ENCODE measurements at places on chromosomes 1 and 21. TPM values are rescaled to one million over a fixed set of nuclear protein-coding genes. Genes with fewer than 3 reads are reported as not detected.

The PRRX1 gene
- polyA plus RNA-seq: 170 TPM

The PROK1 gene
- polyA plus RNA-seq: not detected

GRCh38 chr1:42533101-42533863, 70.2 kb downstream of the CCDC30 start:
- DNase-seq: no peak

The RHD gene
- polyA plus RNA-seq: 0.58 TPM

- DNase-seq: no peak
Measured at GRCh38 chr1:192709544-192709943, 73.6 kb downstream of the RGS13 start.

DNA sequence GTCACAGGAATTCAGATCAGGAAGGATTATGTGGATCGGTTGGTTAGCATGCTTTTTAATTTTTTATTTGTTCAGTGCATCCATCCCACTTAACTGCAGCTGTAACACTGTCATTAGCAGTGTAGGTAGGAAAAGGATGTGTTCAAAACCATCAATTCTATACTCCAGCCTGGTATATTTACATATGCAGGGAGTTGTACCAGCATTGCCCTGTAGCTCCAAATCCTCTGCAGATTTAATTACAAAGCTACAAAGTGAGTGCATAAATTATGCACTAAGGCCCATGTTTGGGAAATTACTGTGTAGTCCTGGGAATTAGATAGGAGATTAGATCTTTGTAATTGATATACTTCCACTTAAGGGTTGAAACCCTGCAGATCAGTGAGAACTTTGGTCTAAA, 15.9 kb upstream of the OSBPL9 start:
- no peak for DNase-seq

GRCh38 chr1:9665193-9665592, 13.7 kb downstream of the PIK3CD start:
- DNase-seq: no peak

DNA sequence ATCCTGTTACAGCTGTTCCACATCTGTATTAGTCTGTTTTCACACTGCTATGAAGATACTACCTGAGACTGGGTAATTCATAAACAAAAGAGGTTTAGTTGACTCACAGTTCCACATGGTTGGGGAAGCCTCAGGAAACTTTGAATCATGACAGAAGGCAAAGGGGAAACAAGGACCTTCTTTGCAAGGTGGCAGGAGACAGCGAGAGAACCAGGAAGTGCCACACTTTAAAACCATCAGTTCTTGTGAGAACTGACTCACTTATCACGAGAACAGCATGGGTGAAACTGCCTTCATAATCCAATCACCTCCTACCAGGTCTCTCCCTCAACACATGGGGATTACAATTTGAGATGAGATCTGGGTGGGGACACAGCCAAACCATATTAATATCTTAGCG, 110.3 kb upstream of the TRABD2B start:
- no peak for DNase-seq

The NFASC gene
- 1.3 TPM for polyA plus RNA-seq

- no peak for DNase-seq
Measured at GRCh38 chr21:32803651-32804050, 32.1 kb upstream of the PAXBP1 start.

GRCh38 chr1:39525366-39526165, 34.1 kb downstream of the BMP8A start:
- DNase-seq: no peak

DNA sequence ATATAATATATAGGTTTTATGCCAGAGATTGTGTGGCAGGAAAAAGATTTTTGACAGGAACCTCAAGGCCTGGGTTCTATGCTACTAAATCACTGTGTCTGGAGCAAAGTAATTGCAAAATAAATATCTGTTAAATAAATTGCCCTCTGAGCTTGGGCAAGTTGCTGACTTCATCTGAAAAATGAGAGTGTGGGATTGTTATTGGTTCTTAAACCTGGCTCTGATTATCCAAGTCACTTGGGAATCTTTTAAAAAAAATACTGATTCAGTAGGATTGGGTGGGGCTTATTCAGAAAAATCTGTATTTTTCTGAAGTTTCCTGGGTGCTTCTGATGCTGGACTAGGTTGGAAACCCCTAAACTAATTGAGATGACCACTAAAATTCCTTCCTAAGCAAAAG, 174.1 kb upstream of the SGIP1 start:
- no peak for DNase-seq

- peak; percentile 68 for DNase-seq
Measured at GRCh38 chr1:158145173-158145719, 35.4 kb upstream of the CD1D start.

The FGR gene
- polyA plus RNA-seq: 2.3 TPM

DNA sequence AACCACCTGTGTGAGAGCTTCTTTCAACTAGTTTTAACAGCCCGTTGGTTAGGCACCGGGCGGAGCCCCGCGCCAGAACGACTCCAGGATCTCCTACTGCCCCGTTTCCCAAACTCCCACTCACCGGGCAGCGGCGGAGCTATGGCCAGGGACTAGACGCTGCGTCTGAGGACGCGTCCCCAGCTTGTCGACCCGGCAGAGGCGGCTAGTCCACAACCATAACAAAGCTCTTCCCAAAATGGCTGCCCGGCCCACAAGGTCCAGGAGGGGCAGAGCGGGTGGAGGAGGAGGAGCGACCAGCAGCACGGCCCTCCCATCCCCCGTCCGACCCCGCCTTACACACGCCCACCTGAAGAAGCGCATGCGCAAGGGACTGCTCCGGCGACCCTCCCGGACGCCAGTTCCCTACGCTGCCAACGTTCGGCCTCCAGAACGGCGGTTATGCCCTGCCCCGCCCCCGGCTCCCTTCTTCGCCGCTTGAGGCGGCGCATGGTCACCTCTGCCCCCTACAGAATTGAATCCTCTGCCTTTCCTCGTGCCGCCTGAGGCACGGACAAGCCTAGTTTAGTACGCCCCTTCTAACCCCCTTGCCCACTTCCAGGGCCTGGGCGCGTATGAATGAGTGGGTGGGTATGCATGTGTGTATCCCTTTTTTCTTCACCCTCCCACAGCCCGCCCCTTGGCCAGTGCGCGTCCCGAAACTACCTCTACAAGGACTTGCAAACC, at the start of gene GPBP1L1:
Gene GPBP1L1, minus strand, starts transcription at position 246 of the 726 bp plus-strand sequence. CDS start 27,446 bp downstream, outside the sequence.
- DNase-seq: peak; percentile 99

- DNase-seq: no peak
Measured at GRCh38 chr1:28885977-28886730, 28.2 kb upstream of the EPB41 start.

The SPRR2F gene
- polyA plus RNA-seq: not detected

- peak; percentile 67 for DNase-seq
Measured at GRCh38 chr1:43975249-43975961, 645 bp downstream of the ATP6V0B start.

GRCh38 chr1:167794043-167794442, 72.3 kb downstream of the MPZL1 start:
- DNase-seq: no peak

The TMPRSS15 gene
- polyA plus RNA-seq: 1.4 TPM

The SPATA45 gene
- polyA plus RNA-seq: not detected

DNA sequence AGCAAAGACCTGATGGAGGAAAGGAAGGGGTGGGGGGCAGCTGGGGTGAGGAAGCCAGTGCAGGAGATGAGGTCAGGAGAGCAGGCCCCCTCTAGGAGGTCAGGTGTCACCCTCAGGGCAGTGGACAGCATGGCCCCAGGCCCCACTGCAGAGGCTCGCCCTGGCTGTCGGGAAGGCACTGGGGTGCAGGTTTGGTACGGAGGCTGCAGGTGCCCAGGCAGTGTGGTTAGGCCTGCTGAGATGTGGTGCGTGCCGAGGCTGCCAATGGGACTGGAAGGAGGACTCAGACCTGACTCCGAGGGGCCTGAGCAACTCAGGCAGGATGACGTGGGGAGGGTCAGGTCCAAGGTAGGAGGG, 82.3 kb downstream of the PCBP3 start:
- DNase-seq: no peak

- DNase-seq: peak; percentile 65
Measured at GRCh38 chr1:159959451-159959850, 5.4 kb upstream of the SLAMF9 start.

The CSMD2 gene
- polyA plus RNA-seq: 0.45 TPM

The NEGR1 gene
- polyA plus RNA-seq: 19.2 TPM

GRCh38 chr1:200279810-200280411, 129.9 kb downstream of the ZNF281 start:
- DNase-seq: peak; percentile 36

GRCh38 chr1:232951180-232951579, 769 bp downstream of the NTPCR start:
- peak; percentile 40 for DNase-seq

The FMOD gene
- polyA plus RNA-seq: 161 TPM

DNA sequence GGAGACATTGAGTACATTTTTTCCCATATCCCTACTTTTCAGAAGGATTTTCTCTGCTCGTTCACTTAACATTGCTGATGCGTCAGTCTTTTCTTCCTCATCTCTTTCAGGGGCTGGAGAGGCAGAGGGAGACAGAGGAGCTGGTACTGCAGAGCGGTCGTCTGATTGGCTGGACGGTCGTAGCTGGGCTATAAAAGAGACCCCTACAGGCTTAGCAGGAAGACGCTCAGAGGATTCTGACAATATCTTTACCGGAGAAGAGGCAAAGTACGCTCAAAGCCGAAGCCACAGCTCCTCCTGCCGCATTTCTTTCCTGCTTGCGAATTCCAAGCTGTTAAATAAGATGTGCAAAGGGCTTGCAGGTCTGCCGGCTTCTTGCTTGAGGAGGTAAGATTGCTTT, at the start of gene RGS4:
Gene RGS4, plus strand, starts transcription at position 220 of the 400 bp plus-strand sequence. Its CDS starts 124 bp downstream, at position 344.
- peak; percentile 85 for DNase-seq

DNA sequence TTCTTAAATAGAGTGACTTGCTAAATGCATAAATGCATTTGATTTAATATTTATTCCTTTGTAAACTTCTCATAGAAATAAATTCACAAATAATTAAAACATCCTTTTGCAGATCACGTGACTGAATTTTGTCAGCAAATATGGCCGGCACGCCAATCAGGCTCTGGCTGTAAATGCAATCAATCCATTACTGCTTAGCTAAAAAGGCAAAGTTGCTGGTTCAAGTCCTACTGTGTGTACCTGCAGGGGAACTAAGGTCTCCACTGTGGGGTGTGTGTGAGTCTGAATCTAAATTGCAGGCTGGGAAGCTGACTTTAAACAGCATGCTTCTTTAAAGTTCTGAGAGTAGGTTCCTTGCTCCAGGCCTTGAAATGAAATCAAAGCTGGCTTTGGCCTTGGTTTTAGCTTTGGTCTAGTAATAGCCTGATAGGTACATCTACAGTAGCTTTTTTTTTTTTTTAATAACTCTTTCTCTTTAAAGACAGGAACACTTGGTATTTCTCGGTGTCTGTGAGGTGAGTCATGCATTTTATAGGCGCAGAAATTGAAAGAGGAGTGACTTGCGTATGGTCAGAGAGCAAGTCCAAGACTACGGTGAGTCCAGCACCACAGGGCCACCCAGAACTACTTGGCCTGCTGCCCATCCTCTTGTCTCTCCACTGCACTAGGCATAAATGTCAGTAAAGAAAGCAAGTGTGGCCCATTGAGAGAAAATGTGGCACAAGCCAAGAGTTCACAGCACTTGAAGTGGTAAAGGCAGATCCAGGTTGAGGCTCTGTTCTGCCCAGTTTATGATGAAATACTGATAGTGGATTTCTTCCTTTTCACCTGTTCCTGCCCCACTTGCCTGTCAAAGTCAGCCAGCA, 36.2 kb upstream of the LYST start:
- DNase-seq: no peak

The PCP4 gene
- polyA plus RNA-seq: 1.4 TPM

The KCNK1 gene
- polyA plus RNA-seq: 1.4 TPM

GRCh38 chr1:13916530-13916929, 216.5 kb downstream of the PRDM2 start:
- no peak for DNase-seq

The PGLYRP4 gene
- not detected for polyA plus RNA-seq

DNA sequence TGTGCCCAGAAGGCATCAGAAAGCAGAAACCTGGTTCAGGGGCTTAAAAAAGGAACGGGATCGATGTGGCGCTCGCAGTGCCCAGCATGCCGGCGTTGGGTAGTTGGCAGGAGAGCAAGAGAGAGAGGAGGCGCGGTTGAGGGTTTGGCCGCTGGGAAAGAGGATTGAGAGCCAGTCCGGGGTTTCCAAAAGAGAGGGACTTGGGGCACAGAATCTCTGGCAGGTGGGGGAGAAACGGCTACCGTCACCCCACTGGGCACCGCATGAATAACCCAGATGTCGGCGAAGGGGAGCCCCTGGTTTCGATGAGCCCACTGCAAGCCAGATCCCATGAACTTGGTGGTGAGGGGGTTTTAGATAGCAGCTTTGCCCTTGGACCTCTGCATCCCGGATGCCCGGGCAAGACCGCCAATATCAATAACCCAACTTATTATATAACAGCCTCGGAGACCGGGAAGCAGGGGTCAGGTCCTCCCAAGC, 60.4 kb upstream of the ACOT11 start:
- DNase-seq: peak; percentile 51
